ENCODE measurements at places on chromosomes 11 and 22. TPM values are rescaled to one million over a fixed set of nuclear protein-coding genes. Genes with fewer than 3 reads are reported as not detected.

Gene PNPLA5
- total RNA-seq: not detected

Gene HEPACAM
- total RNA-seq: not detected

Gene IGSF22
- 2.7 TPM for total RNA-seq

Gene NXPE1
- not detected for total RNA-seq

Gene MS4A12
- total RNA-seq: not detected

Gene OR6A2
- total RNA-seq: not detected

Gene SLCO2B1
- 0.23 TPM for total RNA-seq

Gene CLDN5
- total RNA-seq: 0.38 TPM

Gene MRPL21
- 47.6 TPM for total RNA-seq

DNA sequence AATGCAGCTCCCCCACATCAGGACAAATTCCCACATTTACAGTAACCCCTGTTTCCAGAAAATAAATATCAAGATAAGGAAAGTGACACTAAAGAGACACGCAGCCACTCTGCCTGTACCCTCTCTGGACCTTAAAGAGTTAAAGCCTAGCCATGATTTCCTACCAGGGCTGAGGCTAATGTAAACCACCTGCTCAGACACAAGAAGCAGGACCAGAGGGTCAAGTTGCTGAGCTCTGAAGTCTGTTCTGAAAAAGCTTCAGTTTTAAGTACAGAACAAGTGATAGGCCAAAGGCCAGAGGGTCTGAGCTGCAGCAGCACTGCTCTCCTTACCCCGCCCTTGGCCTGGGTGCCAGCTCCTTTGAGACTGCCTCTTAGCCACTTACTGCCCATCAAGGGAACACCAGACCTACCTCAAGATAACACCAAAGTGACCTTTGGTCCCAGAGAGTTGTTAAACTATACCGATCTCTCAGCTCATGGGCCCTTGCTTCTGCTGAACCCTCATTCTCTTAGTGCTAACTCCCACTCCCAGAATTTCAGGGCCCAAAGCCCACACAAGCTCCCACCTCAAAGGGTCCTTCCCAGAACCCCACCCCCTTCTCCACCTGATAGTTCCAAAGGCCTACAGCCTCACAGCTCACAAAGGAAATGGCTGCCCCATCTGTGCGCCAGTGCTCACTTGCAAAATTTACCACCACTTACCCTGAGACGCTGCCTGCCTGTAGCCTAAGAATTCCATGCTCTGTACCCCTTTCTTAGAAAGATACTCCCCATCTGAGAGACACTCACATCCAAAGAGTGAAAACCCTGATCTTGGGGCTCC lies 40.5 kb downstream of the IL18BP start:
- no peak for DNase-seq

- DNase-seq: peak; percentile 42
Observed at GRCh38 chr11:12199231-12199948, 89.0 kb downstream of the MICAL2 start.

- DNase-seq: no peak
Observed at GRCh38 chr11:21634956-21635355, 557.9 kb upstream of the ANO5 start.

- no peak for DNase-seq
Observed at GRCh38 chr11:3623767-3624458, 17.9 kb downstream of the ART5 start.

DNA sequence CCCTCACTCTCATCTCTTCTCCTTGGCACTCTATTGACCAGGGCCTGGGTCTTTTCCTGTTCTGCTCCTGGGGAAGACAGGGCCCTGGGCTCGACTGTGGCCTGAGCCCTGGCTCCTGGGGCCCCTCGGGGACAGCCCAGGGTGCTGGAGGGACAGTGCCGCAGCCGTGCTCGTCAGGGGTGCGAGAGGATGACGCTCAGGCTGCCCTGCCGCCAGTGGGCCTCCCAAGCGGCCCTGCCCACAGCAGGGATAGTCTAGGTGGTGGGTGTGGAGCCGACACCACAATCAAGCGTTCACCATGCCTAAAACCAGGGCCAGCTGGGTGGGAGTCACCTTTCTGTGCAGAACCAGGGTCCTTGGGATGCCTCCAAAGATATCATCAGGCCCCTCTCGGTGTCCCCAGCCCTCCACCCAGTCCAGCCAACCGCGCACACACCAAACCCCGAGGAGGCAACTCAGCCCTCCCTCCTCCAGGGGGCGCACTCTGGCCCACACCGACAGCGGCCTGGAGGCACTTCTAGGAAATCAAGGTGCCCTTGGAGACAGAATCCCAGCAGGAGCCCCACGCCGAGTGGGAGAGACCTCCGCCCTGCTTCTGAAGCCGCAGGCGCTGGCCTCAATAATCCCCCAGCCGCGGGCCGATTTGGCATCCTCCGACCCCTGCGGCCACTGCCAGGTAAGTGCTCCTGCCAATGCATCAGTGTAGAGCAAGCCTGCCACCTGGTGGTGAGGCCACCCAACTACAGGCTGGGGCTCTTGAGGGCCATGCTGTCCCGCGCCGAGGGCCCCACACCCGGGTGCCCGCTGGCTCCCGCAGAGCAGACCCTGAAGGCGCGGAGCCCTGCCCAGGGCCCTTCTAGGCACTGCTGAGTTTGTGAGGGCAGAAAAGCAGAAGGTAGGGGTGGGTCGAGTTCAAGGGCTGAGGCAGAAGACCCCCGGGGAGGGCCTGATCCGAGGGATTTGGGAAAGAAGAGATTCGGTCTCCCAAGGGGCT lies 496.4 kb downstream of the BUD13 start:
- peak; percentile 77 for DNase-seq

DNA sequence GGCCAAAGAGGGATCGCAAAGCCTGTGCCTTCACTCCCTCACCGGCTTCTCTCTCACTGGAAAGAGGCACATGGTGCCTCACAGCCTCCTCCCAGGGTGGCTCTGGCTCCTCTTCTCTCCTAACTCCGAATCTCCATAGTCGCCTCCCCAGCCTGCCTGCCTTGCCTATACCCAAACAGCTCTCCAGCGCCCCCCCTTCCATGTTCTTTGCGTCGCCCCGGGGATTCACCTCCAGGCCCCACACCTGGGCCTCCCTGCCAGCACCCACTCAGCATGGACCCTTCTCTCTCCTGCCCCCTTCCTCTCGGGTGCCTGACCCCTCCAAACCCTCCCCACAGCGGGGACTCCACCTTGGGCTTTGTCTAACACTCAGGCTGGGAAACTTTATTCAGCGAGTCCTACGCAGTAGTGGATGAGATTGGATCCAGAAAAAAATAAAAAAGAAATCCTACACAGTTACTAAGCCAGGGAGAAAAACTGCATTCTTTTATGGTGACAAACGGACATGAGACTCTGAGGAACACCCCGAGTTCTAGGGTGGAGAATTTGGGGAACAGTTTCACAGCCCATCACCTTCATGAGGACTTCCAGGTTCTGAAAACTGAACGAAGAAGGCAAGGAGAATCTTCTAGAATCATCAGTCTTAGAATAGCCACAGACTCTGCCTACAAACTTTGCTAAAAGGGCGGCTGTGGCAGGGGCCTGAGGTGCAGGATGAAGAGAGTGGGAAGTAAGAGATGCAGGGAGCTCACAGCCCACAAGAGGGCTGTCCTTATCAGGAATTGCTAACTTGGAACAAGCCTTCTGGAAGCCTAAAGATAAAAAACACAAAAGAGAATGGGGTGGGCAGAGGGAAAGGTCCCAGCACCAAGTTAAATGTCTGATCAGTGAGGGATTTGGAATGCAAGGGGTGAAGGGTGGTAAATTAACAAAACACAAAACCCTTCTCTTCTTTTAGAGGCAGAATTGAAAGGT lies 5.3 kb downstream of the PPM1F start:
- no peak for DNase-seq

- DNase-seq: no peak
Observed at GRCh38 chr11:68002575-68002937, 1.3 kb downstream of the UNC93B1 start.

DNA sequence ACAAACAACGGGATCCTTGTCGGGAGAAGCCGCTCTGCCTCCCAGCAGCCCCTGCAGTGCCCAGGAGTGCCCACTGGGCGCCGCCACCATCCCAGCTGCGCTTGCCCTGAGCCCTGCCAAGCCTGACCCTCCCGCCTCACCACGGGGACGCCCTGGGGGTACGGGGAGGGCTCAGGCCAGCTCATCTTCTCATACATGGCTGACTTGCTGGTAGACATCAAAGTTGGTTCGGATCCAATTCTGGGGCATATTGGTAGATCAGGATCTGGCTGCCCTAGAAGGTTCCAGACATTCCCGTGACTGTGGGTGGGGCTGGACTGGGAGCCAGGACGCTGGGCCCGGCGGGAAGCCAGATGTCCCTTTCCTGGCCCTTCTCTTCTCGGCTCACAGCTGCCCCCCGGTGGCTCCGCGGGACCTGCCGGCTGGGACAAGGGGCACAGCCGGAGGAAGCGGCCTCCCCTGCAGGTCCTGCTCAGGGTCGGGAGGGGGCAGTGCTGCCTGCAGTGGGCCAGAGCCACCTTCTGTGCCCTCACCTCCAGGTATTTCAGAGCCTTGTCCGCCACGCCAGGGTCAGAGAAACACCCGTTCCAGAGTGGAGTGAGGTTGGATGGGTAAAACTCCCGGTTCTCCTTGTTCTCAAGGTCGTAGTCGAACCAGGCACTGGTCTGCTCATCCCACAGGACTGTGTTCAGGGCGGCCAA lies 10.6 kb upstream of the TREH start:
- peak; percentile 88 for DNase-seq
